Left lobe of liver (tissue), 2 donors: ENCODE measurements at places on chromosomes 11 and 22. TPM values are rescaled to one million over a fixed set of nuclear protein-coding genes. Genes with fewer than 3 reads are reported as not detected.

GRCh38 chr22:27223317-27224177 is 566.2 kb downstream of the MIAT start:
- no peak for DNase-seq

RIC3 gene
- total RNA-seq = 3.4 TPM

ELMOD1 gene
- 1.3 TPM for total RNA-seq

ANO1 gene
- total RNA-seq = 260 TPM

SYT13 gene
- total RNA-seq = 0.50 TPM

FOLH1 gene
- 17.9 TPM for total RNA-seq

DNA sequence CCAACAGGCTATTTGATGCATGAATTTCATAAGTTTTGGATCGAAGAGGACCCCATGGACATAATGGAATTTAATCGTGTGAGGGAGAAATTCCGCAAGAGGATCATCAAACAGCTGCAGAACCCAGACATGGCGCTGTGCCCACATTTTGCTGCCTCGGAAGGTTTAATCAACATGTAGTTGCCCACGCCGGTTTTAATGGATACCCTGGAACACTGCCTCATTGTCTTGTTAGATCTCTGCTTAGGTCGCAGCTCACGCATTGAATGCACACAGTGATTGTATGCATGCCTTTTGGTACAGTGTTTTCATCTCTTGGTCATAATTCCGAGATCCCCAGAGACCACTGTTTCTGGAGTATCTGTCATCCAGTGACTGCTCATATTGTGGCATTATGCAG is 46.8 kb downstream of the SLN start:
- DNase-seq = no peak

DNA sequence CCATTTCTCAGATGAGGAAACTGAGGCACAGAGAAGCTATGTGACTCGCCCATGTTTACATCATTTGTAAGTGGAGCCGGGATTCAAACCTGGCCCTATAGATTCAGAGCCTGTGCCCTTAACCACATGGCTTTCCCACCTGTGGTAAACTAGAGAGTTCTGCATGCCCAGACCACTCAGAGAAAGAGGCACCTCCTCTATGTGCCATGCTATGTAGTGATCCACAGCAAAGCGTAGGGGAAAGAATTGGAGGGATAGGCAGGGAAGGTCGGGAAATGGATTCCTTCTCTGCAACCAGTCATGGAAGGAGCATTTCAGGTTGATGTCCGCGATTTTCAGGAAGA is 15.4 kb upstream of the POU2AF2 start:
- no peak for DNase-seq

GRCh38 chr11:6681949-6682348 is 1.2 kb downstream of the MRPL17 start:
- DNase-seq = no peak

DNA sequence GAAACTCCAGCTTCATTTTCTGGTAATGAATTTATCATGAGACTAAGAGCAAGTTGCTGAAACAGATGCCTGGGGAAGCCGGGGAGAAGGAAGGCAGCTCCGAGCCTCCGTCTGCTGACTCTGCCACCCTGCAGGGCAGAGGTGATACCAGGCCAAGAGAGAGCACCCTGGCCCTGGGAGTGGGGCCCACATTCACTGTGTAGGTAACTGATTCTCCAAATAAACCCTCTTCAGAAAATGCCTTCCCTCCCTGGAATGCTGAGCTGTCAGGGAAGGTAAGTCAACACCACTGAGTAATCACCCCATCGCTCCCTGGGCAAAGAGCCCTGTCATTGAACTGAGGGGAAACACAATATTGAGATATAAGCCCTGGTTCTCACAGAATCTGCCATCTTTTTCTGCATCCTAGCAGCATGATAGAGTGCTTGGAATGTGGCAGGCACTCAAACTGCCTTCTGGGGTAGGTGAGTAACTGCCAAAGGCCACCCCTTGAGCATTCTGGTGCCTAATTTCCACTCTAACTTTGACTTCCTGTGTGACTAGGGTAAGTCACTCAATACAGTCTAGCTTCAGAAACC is 147.6 kb downstream of the SPATA19 start:
- no peak for DNase-seq

FGF19 gene
- total RNA-seq = 0.15 TPM

DNA sequence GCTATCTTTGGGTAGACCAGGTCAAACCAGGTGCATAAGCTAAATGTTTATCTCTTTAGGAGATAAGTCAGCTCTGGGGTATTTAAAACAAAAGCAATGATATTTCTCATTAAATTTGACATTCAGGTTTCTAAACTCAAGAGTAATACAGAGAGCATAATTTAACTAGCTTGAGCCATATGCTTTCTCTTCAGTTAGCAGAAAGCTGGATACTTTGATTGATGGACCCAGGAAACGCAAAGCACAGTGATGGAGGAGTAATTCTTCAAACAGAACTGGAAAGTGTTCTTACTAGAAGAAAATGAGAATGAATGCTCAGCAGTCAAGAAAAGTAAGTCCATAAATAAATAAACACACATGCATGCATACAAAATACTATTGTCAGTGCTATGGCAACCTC is 885.7 kb upstream of the RAG2 start:
- DNase-seq = no peak

DNA sequence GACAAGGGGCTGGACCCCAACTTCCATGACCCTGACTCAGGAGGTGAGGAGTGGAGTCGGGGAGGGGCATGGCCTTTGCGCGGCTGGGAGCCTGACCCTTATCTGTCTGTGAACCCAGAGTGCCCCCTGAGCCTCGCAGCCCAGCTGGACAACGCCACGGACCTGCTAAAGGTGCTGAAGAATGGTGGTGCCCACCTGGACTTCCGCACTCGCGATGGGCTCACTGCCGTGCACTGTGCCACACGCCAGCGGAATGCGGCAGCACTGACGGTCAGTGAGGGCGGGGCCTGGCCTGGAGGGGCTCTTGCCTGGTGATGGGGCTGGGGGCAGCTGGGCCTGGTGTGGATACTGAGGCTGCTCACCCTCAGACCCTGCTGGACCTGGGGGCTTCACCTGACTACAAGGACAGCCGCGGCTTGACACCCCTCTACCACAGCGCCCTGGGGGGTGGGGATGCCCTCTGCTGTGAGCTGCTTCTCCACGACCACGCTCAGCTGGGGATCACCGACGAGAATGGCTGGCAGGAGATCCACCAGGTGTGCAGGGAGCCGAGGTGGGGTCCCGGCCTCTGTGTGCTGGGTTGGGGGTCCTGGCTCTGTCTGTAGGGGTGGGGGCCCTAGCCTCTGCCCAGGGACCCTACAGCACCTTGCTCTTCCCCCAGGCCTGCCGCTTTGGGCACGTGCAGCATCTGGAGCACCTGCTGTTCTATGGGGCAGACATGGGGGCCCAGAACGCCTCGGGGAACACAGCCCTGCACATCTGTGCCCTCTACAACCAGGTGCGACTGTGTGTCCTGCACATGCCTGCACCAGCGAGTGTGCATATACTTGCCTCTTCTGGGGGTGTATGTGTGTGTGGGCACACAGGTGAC is 6.3 kb downstream of the SHANK3 start:
- no peak for DNase-seq

DNA sequence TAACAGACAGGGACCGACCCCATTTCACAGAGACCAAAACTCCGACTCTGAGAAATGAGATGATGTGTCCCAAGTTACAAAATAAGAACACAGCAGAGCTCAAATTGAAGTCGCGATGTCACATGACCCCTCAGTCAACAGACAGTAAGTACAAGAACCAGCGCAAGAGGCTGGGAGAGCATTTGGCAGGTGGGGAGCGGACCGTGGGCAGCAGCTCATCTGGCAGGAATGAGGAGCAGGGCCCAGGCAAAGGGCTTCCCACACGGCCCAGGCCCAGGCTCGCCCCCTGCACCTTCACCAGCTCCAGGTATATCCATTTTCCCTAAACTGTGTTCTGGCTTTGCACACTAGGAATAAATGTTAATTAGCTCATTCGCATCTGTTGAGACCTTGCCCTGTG is 34.3 kb downstream of the SCUBE1 start:
- no peak for DNase-seq

PATE4 gene
- not detected for total RNA-seq

LMO2 gene
- total RNA-seq = 5.1 TPM

RAC2 gene
- 4.5 TPM for total RNA-seq

GRCh38 chr11:44862558-44863101 is 88.1 kb downstream of the TP53I11 start:
- DNase-seq = no peak

DNA sequence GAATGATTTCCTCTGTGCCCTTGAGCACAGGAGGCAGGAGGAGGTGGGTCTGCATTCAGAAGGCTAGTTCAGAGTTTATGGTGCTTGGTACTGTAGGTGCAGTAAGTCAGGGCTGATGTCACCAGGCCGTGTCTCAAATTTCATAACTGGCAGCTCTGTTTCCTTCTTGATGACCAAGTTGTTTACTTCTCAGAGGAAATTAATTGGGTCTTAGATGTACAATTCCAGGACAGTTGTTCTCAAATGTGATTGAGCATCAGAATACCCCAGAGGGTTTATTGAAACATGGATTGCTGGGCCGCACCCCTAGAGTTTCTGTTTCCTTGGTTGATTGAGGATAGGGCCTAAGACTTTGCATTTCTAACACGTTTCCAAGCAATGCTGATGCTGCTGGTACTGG is 6.2 kb downstream of the AMOTL1 start:
- no peak for DNase-seq

GRCh38 chr11:69512136-69512535 is 30.7 kb downstream of the LINC01488 start:
- DNase-seq = no peak

DNA sequence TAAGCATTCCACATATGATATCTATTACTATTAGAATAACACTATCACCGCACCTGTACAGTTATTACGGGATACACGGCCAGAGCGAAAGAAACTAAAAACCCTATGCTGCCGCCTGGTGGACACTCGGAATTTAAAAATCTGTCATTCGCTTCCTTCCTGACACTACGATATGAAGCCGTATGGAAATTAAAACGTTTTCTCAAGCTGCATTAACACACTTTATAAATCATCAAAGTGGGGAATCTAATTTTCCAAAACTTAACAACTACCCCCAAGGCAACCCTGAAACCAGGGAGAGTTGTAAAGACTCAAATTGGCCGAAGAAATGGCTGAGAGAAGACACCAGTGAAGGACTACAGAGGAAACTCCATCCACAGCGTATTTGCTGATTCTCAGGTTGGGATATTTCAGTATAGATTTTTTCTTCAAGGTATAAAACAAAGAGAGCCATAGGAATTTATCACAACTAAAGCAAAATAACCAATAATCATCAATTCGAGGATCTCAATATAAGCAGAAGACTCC is 1.4 kb downstream of the CCDC73 start:
- DNase-seq = peak; percentile 59

DNA sequence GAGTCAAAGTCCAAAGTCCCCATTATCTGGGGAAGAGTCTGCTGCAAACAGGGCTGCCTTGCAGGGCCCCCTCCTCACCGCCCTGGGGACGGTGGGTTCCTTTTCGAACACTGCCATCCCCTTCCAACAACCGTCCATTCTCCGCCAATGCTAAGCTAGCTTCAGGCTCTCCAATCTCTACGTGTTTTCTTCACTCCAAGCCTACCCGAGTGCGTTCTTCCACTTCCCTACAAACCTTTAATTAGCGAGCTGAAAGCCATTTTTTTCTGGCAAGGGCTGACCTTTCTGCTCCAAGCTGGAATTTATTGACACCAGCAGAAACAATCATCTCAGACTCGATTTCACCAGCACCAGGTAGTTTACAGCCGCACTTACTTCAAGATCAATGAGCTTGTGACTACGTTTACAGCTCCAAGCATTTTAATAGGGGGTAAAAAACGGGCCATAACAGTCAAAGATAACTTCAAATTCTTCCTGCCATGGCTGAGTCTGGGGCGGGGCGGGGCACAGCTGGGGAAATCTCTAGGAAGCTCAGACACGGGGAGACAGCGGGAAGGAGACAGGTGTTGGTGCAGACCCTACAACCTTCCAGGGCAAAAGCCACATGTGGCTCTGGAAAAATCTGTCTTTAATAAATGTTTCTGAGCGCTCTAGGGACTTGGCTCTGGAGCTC is 82.2 kb downstream of the PHF21B start:
- DNase-seq = no peak

TMEM126A gene
- 14.3 TPM for total RNA-seq

GRCh38 chr11:56558574-56558973 is 15.5 kb upstream of the OR5M11 start:
- DNase-seq = no peak

DNA sequence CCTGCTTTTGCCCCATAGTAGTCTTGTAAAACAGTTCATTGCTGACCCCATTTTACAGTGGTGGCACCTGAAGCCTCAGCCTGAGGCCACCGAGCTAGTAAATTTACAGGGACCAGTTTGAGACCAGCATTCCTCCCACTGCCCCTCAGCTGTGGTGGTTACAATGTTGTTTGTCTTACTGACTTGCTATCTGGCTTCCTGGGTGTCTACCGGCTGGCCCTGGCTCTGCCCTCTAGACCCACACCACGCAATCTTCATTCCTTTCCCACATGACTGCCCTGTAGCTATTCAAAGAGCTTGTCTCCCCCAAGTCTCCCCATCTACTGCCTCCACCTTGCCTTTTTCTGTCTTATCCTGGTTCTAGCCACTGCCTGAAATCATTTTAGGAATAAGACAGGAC is 20.8 kb downstream of the PIK3IP1 start:
- DNase-seq = no peak

DNA sequence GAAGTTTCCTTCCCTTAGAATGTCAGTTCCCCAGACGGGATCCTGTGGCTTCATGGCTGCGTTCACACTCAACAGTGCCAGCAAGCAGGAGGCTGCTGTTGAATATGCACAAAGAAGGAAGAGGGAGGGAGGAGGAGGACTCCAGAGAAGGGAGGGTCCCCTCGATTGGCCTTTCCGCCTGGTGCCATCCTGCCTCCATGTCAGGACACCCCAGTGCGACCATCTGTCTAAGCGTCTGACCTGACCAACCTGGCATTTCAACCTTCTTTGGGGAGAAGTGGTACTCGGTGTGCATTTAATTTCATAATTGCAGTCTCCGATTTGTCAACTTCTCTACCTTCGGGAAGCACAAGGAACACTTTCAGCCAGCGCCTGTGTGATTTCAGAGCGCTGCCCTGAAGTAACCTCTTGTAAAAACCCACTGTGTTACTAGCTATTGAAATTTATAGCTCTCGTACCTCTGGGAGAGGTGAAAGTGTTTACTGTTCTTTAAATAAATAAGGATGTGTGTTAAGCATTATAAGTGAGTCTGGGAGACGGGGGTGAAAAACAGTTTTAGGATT is 1491.9 kb downstream of the TBC1D22A start:
- DNase-seq = no peak

DNA sequence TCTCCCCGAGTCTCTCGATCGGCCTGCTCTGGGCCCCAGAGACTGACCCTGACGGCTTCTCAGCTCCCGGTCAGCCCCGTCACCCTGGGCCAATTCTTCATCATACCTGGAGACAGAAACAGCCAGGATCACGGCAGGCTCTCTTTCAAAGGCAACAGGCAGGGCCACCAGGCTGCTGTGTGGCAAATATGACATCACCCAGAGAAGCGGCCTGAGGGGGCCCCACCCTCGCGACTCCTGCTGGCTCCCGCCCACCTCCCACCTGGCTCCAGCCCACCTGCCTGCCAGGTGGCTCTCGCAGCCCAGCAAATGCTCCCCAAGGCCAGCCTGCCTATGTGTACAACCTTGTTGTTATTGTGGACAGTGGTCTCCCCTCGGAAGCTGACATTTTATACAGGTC is 24.9 kb upstream of the PACSIN2 start:
- DNase-seq = no peak
